ENCODE measurements at places on chromosomes 1 and 21.

- no peak for DNase-seq
Measured at GRCh38 chr1:154739654-154740053, 130.4 kb downstream of the KCNN3 start.

DNA sequence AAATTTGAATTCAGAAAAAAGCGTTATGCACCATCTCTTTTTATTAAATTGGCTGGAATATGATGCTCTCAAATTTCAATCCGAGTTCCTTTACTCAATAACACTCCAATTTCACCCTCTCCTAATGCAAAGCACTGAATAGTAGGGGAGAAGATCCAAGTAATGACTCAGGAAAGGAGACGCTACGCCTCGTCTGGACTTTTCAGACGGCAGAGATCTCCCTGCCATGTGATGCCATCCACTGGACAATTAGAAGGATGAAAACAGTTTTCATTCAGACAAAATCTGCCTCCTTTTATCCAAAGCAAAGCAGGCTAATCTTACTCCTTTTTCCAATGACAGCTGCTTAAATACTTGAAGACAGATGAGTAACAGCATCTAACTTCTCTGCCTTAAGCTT, 242.4 kb upstream of the GREM2 start:
- DNase-seq = no peak

- no peak for DNase-seq
Measured at GRCh38 chr1:87474098-87474497, 145.4 kb downstream of the LMO4 start.

DNA sequence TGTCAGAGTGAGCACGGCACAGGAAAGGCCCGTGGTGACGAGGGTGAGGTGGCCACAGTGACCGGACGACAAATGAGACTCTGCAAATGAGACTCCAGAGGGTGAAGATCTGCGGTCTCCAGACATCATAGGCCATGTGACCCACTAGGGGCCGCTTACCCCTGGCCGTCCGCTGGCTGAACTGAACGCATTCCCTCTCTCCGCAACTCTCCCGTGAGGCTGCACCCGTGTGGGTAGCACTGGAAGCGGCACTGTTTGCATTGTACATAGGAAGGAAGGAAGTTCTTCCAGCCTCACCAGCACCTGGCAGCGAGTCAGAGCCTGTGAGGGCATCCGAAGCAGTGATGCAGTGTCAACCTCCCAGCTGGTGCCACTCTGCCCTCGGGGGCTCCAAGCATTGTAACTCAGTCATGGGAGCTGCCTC, 23.6 kb upstream of the SPSB1 start:
- DNase-seq = no peak

- DNase-seq = no peak
Measured at GRCh38 chr1:46413596-46413985, 19.5 kb downstream of the FAAH start.

DNA sequence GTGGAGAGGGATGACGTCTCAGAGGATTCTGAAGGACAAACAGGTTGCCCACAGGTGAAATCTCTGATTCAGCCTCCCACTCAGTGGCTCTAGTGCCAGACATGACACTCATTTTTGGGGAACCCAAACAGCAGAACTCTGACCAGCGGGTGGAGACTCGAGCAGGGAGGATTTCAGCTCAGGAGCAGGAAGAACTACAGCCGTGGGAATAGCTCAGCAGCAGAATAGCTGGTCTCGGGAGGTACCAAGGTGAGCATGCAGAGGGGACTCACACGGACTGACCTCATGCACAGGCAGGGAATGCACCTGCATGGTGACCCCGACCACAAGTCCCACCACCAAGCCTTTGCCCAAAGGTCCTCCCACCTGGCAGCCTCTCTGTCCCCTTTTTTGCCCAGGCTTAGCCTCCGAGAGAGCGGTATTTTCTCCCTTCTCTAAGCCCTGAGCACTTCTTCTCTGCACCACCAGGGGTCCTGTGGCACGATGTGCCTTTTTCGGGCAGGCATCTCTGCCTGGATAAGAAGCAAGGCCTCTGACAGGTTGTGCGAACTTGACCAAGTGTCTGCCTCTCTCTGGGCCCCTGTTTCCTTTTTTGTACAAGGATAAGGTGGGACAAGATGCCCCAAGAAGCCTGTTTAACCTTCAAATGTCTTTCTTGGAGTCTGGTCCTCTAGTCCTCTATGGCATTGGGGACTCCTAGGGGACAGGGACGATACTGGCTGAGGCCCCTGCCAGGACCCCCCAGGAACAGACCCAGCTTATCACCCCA, 8.8 kb upstream of the FGR start:
- DNase-seq = no peak
